ENCODE measurements at places on chromosomes 1 and 21. TPM values are rescaled to one million over a fixed set of nuclear protein-coding genes. Genes with fewer than 3 reads are reported as not detected.

Gene BCAS2
- total RNA-seq: 34.8 TPM

Gene PBX1
- 120 TPM for total RNA-seq

Gene GUCA2A
- not detected for total RNA-seq

Gene PCP4
- total RNA-seq: not detected

Gene FAM3B
- total RNA-seq: not detected

Gene ATP5PB
- total RNA-seq: 275 TPM

Gene OPTC
- total RNA-seq: not detected

Gene CACNA1S
- not detected for total RNA-seq

Gene NRDC
- total RNA-seq: 53.5 TPM

Data from epithelial cell of alveolus of lung (primary cell).